ENCODE measurements at places on chromosomes 13 and 19.

- DNase-seq = no peak
Observed at GRCh38 chr19:1163934-1164683, 10.0 kb downstream of the SBNO2 start.

- no peak for DNase-seq
Observed at GRCh38 chr13:113978741-113979481, 5.0 kb upstream of the C13orf46 start.

DNA sequence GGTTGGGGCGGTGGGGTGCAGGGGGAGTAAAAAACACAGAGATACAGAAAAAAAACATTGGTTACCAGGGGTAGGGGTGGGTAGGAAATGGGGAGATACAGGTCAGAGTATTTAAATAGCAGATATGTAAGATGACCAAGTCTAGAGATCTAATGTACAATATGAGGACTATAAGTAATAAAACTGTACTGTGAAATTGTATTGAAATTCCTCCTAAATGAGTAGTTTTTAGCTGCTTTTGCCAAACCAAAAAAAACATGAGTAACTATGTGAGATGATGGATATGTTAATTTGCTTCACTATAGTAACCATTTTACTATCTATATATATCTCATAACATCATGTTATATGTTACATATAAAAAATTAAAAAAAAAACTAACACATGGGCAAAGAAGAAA, 29.6 kb downstream of the VWA8 start:
- DNase-seq = no peak

GRCh38 chr19:6185093-6185834, 49.8 kb downstream of the ACSBG2 start:
- no peak for DNase-seq
